Hematopoietic multipotent progenitor cell treated with erythropoietin and hydrocortisone succinate and interleukin-3 and kit ligand, for 15 days (in vitro differentiated cells): ENCODE measurements at places on chromosomes 1 and 21.
A peak's percentile ranks its signal among the peaks of the same experiment; 100 is the strongest.

GRCh38 chr1:176479971-176480370, 17.0 kb downstream of the PAPPA2 start:
- DNase-seq = no peak

GRCh38 chr1:173355281-173356031, 121.7 kb upstream of the PRDX6 start:
- DNase-seq = no peak

DNA sequence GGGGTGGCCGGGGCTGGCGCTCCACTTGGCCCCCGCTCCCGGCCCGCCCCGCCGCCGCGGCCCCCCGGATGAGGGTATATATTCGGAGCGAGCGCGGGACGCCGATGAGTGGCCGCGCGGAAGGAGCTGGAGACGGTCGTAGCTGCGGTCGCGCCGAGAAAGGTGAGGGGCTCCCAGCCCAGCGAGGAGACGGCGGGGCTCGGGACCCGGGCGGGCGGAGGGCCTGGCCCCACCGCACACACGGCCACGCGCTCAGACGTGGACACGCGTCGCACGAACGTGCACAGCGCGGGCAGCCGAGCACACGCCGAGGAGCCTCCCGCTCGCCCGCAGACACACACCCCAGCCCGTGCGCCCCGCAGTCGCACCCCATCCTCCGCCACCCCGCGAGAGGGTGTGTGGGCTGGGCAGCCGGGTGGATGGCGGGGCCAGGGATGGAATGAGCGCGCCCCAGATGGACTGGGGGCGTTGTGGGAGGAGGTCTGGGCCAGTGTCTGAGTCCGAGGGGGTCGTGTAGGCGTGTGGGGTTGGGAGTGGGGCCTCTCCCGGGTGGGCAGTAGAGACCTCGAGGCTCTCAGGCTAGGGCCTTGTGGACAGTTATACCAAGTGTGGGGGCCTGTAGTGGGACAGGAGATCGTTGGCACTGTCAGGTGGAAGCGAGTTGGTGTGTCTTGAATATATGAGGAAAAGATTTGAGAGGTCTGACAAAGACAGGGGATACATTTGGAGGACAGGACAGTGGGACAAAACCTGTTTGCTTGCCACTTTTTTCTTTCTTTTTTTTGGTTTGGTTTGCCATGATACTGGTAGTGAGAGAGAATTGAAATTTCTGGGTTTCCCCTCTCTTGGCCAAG, at the start of gene UAP1:
Gene UAP1 (plus strand): TSS at position 107 of the 854 bp plus-strand sequence. CDS start 4,347 bp downstream, outside the sequence.
- DNase-seq = peak; percentile 37

DNA sequence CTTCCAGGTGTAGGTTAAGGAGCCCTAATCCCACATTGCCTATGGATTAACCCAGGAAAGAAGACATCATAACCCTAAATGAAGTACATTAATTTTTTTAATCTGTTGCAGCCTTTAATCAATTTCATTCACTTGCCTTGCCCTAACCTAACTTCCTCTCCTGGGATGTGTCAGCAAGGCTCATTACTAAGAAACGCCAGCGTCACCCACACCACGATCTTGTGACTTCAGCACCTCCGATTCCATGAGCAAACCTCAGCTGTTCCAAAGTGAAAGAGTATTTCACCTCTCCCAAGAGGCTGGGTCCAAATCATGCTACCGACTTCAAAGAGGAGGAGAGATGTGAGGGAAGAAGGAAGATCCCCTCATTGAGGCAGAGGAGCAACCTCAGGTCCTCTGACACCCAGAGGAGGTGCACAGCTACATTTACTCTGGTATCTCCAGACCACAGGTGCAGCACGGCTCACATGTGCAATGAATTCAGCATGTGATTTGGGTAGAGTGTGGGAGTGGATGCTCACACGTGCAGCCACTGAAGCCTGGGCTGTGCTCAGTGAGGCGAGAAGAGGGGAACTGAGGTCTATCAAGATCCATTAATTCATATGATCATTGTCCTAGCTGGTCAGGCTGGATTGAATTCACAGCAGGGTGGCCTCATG, 134.1 kb downstream of the SLC30A10 start:
- no peak for DNase-seq

DNA sequence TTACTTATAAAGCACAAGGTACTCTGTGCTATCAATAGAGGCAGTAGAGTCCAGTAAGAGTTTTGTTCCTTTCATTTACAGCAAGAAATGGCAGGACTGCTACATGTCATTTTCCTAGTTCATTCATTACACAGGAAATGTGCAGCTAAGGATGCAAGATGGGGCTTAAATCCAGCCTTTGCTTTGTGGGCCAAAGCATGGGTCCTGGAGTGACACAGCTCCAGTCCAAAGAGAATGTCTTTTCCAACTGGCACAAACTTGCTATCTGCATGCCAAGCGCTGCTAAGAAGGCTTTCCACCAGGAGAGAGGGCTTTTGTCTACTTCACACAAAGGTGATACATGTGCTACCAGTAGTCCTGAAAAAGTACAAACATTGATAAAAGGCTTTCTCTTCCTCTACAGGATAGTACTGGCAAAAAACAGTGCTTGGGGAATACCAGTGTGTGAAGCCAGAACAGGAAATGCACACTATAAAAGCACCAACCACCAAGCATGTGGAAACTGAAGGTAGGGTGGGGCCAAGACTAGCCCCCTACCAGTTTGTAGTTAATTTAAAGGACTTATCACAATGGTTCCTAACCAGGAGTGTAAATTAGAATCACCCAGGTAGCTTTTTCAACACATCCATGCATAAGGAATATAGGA, 68.7 kb downstream of the ARID4B start:
- no peak for DNase-seq

GRCh38 chr21:25911730-25912401, 177.1 kb downstream of the GABPA start:
- no peak for DNase-seq

DNA sequence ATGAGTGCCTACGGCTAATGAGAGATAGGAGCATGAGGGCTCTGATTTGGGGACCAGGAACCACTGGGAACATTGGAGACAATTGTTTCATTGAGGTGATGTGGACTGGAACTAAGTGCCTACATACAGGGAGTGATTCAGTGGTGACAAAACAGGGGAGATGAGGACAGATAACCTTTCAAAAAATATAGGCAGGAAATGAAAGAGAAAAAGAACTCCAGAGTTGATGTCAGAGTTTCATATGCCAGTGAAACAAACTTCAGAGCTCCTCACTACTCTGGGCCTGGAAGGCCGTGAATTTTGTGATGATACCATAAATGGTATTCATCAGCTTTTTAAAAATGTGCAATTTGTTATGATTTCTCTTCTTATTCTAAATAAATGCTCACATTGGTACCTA, 39.3 kb downstream of the FASLG start:
- DNase-seq = no peak

GRCh38 chr1:37946703-37947360, at the start of gene INPP5B:
Gene INPP5B (minus strand): TSS chr1:37947053. CDS start chr1:37946308, 745 bp downstream.
- peak; percentile 75 for DNase-seq

DNA sequence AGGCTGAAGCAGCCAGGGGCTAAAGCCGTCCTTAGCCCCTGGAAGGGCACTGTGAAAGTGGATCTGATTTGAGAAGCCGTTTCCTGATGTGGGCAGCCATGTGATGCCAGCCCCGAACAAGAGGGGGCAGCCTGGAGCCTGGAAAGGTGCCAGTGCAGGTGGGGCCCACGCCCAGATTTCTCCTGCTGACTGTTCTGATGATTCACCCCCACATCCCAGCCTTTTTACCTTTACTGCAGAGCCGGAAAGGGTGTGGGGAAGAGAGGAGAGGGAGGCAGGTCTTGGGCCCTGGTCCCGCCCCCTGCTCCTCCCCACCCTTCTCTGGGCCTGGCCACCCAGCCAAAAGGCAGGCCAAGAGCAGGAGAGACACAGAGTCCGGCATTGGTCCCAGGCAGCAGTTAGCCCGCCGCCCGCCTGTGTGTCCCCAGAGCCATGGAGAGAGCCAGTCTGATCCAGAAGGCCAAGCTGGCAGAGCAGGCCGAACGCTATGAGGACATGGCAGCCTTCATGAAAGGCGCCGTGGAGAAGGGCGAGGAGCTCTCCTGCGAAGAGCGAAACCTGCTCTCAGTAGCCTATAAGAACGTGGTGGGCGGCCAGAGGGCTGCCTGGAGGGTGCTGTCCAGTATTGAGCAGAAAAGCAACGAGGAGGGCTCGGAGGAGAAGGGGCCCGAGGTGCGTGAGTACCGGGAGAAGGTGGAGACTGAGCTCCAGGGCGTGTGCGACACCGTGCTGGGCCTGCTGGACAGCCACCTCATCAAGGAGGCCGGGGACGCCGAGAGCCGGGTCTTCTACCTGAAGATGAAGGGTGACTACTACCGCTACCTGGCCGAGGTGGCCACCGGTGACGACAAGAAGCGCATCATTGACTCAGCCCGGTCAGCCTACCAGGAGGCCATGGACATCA, at the start of gene SFN:
Gene SFN (plus strand): TSS at position 369 of the 904 bp plus-strand sequence. CDS start 64 bp downstream, at position 433.
- peak; percentile 37 for DNase-seq

- DNase-seq = no peak
Observed at GRCh38 chr1:63200676-63201075, 121.7 kb upstream of the FOXD3 start.

GRCh38 chr1:202189001-202189790, 4.4 kb upstream of the LGR6 start:
- peak; percentile 75 for DNase-seq

GRCh38 chr1:15028102-15028501, 125.4 kb upstream of the TMEM51 start:
- no peak for DNase-seq

DNA sequence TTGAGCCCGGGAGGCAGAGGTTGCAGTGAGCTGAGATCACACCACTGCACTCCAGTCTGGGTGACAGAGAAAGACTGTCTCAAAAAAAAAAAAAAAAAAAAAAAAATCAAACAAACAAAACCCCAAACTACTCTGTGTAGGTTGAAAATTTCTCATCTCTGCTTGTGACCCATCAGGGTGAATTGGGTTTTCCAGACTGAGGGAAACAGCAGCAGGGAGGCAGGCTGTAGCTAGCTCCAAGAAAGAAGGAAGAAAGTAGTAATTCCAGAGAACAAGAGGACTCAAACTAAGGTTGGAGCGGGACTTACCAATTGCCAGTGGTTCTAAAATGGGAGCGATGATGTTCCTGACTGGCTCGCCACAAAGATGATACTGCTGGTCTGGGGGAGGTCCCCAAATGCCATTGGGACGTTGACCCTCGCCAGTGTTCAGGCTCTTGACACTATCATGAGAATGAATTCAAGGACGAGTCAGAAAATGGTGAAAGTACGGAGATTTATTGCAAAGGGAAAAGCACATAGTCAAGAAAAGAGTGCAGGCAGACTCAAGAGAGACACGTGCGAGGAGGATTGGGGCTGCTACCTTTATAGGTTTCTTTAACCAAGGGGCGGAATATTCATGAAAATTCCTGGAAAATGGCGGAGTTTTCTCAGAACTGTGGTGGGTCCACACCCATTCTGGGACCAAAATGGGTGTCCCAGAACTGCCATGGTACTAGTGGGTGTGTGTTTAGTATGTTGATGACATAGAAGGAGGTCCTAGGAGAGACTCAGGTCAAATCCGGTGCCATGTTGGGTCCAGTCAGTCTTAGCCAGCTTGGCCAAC, 13.4 kb downstream of the AADACL4 start:
- DNase-seq = peak; percentile 23

GRCh38 chr1:200438911-200439310, 29.1 kb upstream of the ZNF281 start:
- no peak for DNase-seq

DNA sequence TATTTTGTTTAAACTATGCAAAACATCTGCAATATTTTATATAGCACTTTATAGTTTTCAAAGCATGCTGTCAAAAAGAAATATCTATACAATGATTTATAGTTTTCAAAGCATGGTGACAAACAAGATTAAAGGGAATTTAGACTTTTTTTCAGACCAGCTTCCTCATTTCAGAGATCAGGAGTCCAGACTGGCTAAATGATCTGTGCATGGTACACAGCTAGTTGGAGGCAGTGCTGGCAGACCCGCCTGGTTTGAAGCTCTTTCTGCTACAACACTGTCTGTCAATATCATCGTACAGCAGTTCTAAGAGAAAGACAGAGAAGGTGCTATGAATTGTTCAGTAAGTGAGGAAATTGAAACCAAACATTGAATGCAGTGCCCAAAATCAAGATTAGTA, 479.0 kb downstream of the PTBP2 start:
- DNase-seq = no peak

DNA sequence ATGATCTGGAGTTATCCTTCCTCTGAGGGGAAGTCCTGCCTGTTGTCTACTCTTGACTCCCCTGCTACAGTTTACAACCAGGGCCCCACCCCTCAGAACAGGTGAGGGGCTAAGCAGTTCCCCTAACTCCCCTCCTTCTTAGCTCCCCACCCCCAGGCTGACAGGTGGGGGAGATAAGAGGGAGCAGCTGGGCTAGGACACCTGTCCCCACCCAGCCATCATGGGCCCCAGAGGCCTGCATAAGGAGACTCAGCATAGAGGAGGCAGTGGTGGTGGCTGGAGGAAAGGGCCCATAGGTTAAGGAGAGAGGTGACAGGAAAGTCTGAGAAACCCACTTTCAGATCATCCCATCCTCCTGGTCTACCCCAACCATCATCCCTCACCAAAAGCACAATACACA, 6.8 kb downstream of the MEF2D start:
- no peak for DNase-seq

DNA sequence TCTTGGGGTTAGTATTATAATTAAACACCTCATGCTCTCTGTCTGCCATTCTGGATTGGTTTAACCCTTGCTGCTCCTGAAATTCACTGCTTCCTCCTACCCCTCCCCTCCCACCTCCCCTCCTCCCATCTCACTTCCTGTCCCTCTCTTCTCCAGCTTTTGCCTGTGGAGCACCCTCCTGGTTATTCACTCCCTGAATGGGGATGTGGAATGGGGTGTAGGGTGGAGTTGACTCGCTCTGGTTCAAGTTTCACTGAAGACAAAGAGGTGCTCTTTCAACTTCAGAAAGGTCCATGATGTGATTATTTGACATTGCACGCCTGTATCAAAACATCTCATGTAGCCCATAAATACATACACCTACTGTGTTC, 160.5 kb downstream of the PLXNA2 start:
- no peak for DNase-seq

- DNase-seq = no peak
Observed at GRCh38 chr1:7630378-7630777, 140.7 kb upstream of the VAMP3 start.

GRCh38 chr1:150764617-150765101, 919 bp downstream of the CTSS start:
- no peak for DNase-seq

DNA sequence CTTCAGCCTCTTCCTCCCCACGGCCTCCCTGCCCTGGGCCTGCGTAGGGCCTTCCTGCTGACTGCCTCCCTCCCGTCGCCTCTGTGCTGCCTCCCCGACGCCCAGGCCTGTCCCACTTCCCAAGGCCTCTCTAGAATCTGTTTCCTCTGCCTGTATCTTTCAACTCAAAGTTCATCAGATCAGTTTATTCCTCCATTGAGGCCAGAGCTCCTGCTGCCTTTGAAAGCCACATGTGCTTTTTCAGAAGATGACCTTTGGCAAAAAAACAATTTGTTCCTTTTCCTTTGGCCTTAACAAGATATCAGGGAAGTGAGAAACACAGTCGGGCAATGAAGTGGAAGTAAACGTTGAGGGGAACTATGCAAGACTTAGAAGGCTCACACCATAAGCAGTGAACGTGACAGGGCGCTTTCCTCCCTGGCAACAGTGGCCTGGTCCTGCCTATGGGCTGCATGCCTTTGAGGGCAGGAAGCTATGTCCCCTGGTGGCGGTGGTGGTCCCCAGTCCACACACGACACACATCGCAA, 85.9 kb downstream of the PSMG1 start:
- DNase-seq = no peak

- DNase-seq = no peak
Observed at GRCh38 chr1:18931730-18932129, 24.7 kb downstream of the IFFO2 start.
